ENCODE measurements at places on chromosomes 2 and 18. TPM values are rescaled to one million over a fixed set of nuclear protein-coding genes. Genes with fewer than 3 reads are reported as not detected.

CYP26B1 gene
- total RNA-seq = 18.6 TPM

- no peak for DNase-seq
Measured at GRCh38 chr2:174711206-174711605, 53.1 kb downstream of the CHRNA1 start.

CFAP65 gene
- not detected for total RNA-seq

GRCh38 chr2:233817995-233818638 lies 36.2 kb downstream of the HJURP start:
- DNase-seq = no peak

GRCh38 chr18:7626175-7626921 lies 59.2 kb downstream of the PTPRM start:
- no peak for DNase-seq

- DNase-seq = peak; percentile 98
Measured at GRCh38 chr2:88627856-88628570, 749 bp upstream of the EIF2AK3 start.

DNA sequence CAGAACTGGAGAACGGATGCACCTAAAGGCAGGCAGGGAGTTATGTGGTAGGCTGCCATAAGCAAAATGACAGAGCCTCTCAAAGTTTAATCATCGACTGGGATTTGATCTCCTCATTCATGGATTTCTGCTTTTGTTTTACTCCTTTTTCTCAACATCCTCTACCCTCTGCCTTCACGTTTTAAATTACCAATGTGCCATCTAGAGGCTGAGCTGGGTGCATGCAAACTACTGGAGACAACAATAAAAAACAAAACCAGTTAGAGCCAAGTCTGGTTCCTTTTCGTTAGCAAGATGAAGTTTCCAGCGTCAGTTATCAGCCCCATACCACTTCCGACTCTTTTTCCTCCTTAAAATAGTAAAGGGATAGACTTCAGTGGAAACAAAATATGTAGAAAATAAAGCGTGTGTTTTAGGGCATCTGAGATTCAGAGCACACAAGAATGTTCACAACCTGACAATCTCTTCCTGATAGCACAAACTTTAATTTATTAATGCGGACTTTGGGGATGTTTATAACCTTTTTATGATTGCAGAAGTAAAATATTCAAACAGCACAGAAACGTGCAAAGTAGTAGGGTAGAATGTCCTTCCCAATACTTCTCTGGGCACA lies 117.0 kb downstream of the LAMA1 start:
- no peak for DNase-seq

PRSS56 gene
- not detected for total RNA-seq

DNA sequence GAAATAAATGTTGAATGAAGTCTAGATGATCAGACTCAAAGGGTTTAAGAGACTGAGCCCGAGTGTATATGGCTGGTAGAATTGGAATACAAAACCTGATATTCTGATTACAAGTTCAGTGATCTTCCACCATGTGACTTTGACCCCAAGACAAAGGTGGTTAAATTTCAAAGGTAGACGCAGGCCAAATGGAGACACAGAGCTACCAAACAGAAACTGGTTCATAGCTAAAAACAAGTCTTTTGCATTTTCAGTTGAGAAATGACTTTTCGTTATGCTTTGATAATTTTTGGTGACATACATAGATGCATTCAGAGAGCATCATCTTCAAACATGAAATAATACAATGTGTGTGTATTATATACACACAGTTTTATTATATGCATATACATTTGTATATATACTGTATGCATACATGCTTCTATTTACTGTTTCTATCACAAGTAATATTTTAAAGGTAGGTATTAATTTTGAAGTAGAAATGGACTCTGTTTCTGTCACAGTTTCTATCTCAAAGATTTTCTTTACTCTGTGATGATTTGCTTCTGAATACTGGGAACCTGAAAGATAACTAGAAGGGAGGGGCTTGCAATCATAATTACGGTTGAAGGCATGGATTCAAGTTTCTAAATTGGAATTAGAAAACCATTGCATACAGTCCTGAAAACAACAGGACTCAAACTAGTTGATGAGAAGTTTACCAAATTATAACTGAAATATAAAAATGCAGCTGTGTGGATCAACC lies 142.3 kb downstream of the ABCA12 start:
- no peak for DNase-seq

C2orf80 gene
- not detected for total RNA-seq

DNA sequence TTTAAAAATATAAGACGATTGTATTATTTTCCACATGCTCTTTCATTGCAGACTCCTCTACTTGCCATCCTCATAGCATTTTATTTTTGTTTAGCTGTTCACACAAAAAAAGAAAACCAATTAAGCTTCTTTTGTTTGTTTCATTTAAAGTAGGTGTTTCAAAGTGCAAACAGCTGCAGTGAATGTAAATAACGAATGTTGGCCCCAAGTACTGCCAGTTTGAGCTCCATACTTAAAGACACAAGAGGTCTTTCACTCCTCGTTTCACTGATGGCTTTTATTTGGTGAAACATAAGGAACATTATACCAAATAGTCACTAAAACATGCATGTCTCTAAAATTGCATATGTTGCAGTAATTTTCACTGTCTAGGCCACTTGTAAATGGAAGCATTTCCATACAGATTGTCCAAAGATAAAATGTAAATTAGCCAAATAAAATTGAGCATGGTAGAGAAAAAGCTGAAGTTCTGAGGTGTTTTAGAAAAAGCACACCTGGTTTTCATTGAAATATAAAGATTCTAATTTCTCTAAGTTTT lies 253.4 kb downstream of the TMX3 start:
- no peak for DNase-seq

DNA sequence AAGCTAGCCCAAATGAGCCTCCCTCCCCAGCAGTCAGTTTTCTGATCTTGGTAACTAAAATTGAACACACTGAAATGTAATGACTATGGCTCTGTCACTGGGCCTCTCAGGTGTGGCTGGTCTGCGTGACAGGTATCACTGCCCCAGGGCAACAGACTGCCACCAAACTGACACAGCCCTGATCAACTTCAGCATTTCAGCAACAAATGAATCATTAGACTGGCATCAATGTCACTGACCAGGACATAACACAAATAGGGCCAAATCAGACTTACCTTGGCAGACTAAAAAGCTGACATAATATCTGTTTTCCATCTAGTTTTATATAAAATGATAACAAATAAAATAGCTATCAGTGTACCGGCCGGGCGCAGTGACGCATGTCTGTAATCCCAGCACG lies 290.8 kb upstream of the CHAC2 start:
- no peak for DNase-seq

ITPRIPL1 gene
- 14.5 TPM for total RNA-seq

DNA sequence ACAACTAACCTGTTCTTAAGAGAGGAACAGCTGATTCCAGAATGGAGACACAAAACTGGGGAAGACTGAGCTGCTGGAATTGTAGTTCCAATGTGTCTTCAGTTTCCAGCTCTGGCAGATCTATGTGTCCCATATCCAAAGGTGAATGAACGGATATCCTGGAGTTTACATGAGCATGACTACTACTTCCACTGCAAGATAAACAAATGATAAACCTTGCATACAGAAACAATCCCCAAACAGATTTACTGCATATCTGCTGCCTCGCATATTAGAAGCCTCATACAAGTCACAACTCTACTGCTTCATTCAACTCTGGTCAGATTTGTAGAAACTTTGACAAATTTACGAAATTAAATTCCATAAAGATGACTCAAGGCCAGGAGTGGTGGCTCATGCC lies 15.0 kb downstream of the RTTN start:
- DNase-seq = no peak

MCFD2 gene
- 171 TPM for total RNA-seq

FSHR gene
- not detected for total RNA-seq

C2orf78 gene
- total RNA-seq = not detected

UGT1A8 gene
- total RNA-seq = not detected

- no peak for DNase-seq
Measured at GRCh38 chr2:69138793-69139459, 125.9 kb downstream of the ANTXR1 start.

DNA sequence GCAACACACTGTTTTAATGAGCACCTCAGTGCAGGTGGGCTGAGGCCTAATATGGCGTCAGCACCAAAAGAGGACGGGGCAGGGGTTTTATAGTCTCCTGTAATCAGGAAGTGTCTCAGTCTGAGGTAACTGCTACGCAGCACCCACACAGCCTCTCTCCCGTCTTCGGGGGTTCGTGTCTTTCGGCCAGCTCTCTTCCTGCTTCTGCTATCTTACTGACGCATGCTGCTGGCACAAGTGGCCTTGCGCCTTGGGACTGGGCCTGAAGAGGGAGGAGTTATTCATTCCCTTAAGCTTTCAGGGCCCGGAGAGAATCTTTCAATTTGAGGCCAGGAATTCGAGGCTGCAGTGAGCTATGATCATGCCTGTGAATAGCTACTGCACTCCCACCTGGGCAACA lies 14.5 kb upstream of the PAPOLG start:
- DNase-seq = no peak

TLX2 gene
- not detected for total RNA-seq

INHBB gene
- total RNA-seq = 8.1 TPM

CRYBA2 gene
- total RNA-seq = not detected

DNA sequence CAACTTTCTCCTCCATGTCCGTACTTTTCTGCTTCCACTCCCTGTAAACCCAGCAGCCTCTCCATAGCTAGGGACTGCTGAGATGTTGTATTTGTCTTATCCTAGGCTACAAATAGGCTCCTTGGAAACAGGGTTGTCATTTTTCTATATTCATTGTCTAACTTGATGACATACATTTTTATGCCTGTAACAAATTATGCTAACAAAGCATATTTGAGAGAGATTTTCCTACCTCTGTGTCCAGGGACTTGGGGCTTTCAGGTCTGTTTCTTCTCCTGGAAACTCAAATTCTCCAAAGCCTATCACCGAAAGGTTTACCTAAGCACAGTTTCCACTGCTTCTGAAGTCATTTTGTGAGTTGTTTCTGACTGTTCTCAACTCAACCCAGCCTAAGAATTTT lies 102.7 kb downstream of the UBE2E3 start:
- no peak for DNase-seq

RAMP1 gene
- total RNA-seq = 191 TPM

GRCh38 chr2:109312902-109313301 lies 183.9 kb downstream of the SH3RF3 start:
- DNase-seq = no peak

GRCh38 chr2:100889286-100889685 lies 69.3 kb downstream of the NPAS2 start:
- no peak for DNase-seq

DNA sequence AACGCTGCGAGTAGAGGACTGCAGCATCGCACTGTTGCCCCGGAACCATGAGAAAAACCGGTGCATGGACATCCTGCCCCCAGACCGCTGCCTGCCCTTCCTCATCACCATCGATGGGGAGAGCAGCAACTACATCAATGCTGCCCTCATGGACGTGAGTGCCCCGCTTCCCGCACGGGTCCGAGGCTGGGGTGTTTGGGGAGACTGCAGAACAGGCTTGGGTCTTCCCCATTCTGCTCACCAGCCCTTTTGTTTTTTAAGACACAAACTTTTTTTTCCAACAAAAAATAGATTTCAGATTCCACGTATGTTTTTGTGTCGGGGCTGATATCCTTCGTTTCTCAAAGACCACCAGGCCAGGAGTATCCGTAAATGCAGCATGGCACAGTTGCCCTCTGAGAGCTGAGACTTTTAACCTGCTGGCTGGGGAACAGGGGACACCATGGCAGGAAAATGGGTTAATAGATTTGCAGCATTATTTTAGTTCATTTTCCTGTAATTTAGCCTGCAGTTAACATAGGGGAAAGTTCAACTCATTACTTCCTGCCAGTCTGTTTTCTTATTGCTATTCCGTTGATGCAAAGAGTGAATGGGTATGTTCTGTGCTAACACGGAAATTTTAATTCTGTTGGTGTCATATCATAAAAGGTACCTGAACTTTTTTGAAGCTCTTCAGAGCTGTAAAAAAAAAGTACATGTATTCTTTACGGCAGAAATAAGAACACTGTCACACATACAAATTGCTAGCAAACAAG lies 229.9 kb upstream of the RAB12 start:
- DNase-seq = peak; percentile 53

CTAGE1 gene
- total RNA-seq = not detected

AMER3 gene
- total RNA-seq = not detected

- peak; percentile 95 for DNase-seq
Measured at GRCh38 chr2:64606479-64607363, 47.0 kb downstream of the SERTAD2 start.

SFT2D3 gene
- total RNA-seq = 8.3 TPM

CGREF1 gene
- 3.5 TPM for total RNA-seq

DNA sequence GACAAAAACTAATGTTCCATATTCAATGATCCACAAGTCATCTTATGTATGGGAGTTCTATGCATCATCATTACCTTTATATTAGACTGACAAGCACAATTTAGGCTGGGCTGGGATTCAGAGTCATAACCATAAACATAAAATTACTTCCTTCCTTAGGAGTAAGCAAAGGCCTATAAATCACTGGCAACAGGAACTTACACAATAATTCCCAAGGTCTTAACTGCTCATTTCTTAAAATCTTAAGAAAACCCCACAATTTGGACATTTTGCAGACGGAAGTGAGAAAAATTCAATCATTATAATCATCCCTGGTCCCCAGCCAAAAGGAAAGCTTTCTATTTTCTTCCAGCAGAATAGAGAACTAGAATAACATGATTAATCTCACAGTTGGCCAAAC lies 232.3 kb downstream of the DYM start:
- DNase-seq = no peak

ALPI gene
- not detected for total RNA-seq

GRCh38 chr2:104849618-104850141 lies 4.2 kb upstream of the POU3F3 start:
- no peak for DNase-seq

BIN1 gene
- total RNA-seq = 71.6 TPM

DNA sequence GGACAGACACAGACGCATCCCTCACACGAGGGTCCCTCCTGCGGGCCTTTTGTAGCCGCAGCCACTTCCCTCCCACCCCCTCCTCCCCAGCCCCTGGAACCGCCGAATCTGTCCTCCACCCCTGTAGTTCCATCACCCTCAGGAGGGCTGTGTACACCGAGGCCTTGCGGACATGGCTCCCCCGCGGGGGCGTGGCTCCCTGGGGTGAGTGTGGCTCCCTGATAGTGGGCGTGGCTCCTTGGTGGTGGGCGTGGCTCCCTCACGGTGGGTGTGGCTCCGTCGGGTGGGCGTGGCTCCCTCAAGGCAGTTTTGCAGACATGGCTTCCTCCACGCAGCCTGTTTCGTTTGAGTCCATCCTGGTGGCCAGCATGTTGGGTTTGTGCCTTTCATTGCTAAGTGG lies 420.7 kb upstream of the SALL3 start:
- no peak for DNase-seq

All from ascending aorta (tissue), 2 donors.